ENCODE measurements at places on chromosomes 7 and 10.

- no peak for DNase-seq
These were observed 34.7 kb downstream of the ARL4A start for GRCh38 chr7:12722136-12722535.

DNA sequence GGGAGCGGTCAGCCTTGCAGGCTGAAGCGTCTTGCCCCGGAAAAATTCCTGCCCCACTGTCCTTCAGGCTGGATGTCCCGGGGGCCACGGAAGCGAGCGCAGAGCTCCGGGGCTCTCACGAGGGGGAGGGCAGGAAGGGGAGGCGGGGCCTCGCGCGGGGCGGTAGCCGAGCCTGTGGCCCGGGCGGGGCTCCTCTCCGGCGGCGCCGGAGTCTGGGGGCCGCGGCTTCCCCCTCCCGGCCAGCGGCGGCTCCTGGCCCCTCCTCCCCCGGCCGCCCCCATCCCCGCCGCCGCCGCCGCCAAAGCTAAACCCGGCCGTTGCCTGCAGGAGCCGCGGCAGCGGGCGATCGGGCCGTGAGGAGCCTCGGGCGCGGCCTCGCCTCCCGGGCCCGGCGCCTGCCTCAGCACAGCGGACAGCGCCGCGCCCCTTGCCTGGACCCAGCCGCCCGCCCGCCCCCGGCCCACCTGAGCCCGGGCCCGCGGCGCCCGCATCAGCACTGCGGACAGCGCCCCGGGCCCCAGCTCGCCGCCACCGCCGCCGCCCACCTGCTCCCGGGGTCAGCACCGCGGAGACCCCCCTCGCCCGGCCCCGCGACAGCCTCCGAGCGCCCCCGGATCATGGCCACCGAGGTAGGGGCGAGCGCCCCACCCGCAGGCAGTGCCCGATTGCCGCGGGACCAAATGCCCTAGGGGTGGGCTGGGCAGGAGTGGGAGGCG is at the start of gene GOLGA7B:
TSS of gene GOLGA7B (plus strand) at position 157 of the 716 bp plus-strand sequence. CDS start at position 618, 461 bp downstream.
- DNase-seq = no peak

GRCh38 chr7:45987521-45988290 is 66.6 kb upstream of the IGFBP3 start:
- DNase-seq = no peak

- DNase-seq = no peak
These were observed 52.0 kb downstream of the JCAD start for GRCh38 chr10:30007406-30007805.

- DNase-seq = no peak
These were observed 35.5 kb upstream of the WAPL start for GRCh38 chr10:86556933-86557649.

- no peak for DNase-seq
These were observed 348.0 kb downstream of the SUGCT start for GRCh38 chr7:40482845-40483244.

GRCh38 chr10:97644936-97645335 is 4.5 kb downstream of the PI4K2A start:
- no peak for DNase-seq

DNA sequence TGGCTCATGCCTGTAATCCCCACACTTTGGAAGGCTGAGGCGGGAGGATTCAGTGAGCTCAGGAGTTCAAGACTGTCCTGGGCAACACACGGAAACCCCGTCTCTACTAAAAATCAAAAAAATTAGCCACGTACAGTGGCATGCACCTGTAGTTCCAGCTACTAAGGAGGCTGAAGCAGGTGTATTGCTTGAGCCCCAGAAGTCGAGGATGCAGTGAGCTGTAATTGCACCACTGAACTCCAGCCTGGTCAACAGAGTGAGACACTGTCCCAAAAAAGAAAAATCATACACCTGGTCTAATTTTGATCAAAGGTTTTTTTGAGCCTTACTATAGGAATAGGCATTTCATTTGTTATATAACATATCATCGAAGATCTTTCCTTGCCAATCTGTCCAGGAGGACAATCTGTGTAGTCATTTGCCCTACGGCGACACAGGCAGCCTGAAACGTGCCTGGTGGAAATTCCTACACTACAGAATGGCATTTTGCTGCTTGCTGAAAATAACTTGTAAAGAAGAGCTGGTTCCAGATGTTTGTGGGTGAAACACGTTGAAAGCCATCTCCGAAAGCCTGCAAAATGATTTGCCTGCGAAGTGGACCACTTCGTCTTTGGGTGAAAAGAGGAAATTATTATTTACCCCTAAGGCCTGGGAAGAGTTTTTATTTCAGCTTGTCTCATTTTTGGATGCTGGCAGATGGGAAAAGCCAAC is 31.3 kb upstream of the GDI2 start:
- peak; percentile 25 for DNase-seq

DNA sequence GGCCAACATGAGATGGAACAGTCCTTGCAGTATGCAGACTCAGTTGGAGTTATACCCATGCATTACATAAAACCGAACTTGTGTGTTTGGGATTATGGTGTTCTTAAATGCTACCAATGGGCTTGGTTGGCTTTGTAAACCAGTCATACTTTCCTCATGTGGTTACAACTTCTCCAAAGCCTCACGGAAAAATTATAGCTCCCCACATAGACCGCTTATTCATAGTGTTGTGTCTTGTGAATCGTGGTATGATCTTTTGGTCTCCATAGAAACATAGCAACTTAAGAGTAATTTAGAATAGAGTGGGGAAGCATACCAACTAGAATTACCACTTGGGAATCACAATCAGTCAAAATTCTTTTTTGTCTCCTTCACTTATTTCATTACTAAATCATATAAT is 112.3 kb upstream of the FZD1 start:
- DNase-seq = no peak

- no peak for DNase-seq
These were observed 41.1 kb downstream of the INSIG1 start for GRCh38 chr7:155338632-155339320.

DNA sequence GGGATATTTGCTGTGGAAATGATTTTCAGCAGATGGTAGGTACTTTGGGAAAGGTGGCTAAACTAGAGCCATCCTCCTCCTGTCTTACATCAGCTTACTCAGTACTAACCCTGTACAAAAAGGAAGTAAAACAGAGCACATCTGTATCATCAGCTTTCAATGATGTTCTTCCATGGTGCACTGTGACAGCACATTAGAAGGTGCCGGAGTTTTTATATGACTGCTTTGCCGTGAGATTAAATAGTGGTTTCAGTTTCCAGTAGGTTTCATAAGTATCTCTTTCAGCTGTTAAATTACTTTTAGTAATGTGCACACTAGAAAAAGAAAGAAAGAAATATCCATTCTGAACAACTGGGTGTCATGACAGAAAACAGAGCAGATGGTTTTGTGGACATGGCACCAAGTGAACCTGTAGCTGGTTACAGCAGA is 86.5 kb downstream of the ARID5B start:
- DNase-seq = no peak

GRCh38 chr10:129078346-129078745 is 388.7 kb upstream of the MGMT start:
- DNase-seq = no peak

DNA sequence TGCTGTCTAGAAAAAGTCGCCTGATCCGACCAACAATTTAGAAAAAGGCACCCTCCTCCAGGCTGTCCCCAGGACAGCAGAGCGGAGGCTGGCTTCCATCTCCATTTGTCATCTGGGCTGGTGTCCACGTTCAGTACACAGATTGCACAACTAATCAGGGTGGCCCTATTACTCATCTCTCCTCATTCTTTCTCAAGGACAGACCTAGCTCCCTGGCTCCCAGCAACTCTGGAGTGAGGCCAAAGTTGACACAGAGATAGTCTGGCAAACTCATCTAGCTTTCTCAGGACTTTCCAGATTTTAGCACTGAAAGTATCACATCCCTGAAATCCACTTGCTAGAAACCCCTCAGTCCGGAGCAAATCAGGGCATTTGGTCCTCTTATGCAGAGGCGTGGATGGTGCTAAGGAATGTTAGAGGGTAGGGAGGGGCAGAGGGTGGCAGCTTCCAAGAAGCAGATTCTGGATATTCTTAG is 75.1 kb downstream of the DNAH11 start:
- peak; percentile 75 for DNase-seq

GRCh38 chr10:96446966-96447596 is 66.6 kb downstream of the TLL2 start:
- no peak for DNase-seq
